ENCODE measurements at places on chromosomes 1 and 21.

DNA sequence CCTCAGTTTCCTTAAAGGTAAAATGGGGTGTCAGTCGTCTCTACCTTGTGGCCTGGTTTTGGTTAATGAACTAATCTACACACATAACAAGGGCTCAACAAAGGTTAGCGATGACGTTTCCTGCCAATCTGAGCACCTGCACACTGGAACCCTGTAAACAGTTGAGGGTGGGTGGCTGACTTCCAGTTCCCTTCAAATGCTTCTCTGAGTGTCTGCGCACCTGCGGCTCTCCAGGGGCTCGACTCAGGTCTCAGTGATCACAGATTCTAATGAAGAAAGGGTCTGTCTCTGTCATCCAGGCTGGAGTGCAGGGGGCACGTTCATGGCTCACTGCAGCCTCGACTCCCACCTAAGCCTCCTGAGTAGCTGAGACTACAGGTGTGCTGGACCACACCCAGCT is 3.3 kb upstream of the AGPAT3 start:
- no peak for DNase-seq

DNA sequence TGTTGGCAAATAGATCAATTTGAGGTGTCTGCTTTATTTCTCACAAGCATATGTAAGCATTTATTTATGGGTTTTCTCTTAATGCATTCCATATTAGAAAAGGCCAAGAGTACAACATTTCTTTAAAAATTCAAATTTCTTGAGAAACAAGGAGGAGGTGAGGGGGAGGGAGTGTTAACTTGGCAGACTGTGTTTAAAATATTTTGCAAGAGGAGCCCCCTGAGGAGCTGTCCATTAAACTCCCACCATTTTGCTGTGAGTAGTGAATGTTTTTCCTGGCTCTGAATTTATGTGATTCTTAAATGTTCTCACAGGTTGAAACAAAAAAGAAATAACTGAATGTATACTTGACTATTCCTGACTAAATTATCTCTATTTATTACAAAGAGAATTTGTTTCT is 363.8 kb downstream of the PTPRC start:
- no peak for DNase-seq

GRCh38 chr1:12001996-12002493 is 17.3 kb upstream of the MIIP start:
- peak; percentile 31 for DNase-seq

DNA sequence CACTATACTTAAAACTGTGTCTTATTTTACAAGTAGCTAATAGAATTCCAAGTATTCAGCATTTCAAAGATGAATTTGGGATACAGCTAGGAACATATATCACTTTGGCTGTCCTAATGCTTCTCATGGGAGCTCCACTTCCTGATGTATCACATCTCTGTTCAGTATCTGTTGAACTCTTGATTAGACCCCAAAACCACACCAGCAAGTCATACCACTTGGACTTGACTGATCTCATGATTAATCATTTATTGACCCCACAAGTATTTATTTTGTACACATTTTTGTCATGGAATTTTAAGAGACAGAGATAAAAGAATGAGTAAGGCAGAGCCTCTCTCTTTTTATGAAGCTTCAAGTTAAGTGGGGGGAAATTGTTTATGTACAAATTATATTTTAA is 30.0 kb downstream of the TMPRSS15 start:
- DNase-seq: no peak

- no peak for DNase-seq
Measured at GRCh38 chr1:229087339-229087738, 183.6 kb upstream of the RAB4A start.

- DNase-seq: no peak
Measured at GRCh38 chr1:247557926-247558674, 9.2 kb downstream of the GCSAML start.

- DNase-seq: no peak
Measured at GRCh38 chr1:204480515-204480914, 14.1 kb downstream of the PIK3C2B start.

GRCh38 chr1:54850737-54851136 is 36.3 kb downstream of the DHCR24 start:
- DNase-seq: peak; percentile 70

GRCh38 chr1:207828485-207829158 is 76.8 kb downstream of the CD46 start:
- peak; percentile 92 for DNase-seq

GRCh38 chr1:38123356-38124135 is 77.0 kb upstream of the POU3F1 start:
- DNase-seq: peak; percentile 31

DNA sequence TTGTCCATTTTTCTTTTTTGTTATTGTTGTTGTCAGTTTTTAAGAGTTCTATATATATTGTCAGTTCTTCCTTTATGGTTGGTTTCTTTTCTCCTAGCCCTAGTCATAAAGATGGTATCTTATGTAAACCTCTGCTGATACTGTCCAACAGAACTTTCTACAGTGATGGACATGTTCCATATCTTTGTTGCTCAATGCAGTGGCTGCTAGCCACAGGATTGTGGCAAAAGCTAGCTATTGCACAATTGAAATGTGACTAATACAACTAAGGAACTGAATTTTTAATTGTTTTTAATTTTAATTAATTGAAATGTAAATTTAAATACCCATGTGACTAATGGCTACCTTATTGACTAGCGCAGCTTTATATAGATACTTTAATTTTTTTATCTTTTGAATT is 411.8 kb upstream of the PTBP2 start:
- DNase-seq: peak; percentile 12

DNA sequence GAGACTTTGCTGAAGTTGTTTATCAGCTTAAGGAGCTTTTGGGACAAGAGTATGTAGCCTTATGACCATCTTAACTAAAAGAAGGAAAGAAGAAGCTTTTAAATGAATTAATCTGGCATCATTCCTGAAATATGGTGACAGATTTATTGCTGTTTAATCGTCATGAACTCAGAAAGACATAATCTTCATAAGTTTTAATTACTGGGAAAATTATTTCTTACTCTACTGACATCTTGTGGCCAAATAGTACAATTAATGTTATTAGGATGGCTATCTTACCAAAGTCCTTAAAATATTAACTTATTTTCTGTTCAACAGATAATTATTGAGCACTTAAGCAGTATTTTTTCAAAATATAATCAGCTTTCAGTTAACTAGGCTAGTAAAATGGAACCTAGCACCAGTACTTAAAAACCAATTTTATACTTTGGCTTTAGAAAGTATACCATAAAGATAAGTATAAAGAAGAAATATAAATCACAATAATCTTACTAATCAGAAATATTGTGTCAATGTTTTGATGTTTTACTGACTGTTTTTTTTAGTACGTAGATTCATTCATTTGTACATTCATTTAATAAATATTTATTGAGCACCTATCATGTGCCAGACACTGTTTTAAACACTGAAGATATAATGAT is 34.7 kb upstream of the GPR25 start:
- DNase-seq: peak; percentile 47

- no peak for DNase-seq
Measured at GRCh38 chr1:235047331-235047871, 81.2 kb downstream of the TOMM20 start.
